Stimulated activated CD4-positive, alpha-beta T cell treated with anti-CD3 and anti-CD28 coated beads, TNF-alpha, amount 100 ng/mL, for 24 hours (primary cell): ENCODE measurements at places on chromosomes 16 and 17.

GRCh38 chr17:61457226-61457983, 5.2 kb downstream of the TBX4 start:
- no peak for DNase-seq

GRCh38 chr17:7479213-7480088, at the start of gene ZBTB4:
ZBTB4 (minus strand) TSS chr17:7479631; CDS start chr17:7466801, 12,830 bp downstream.
- no peak for DNase-seq

- no peak for DNase-seq
Observed at GRCh38 chr16:72066747-72067146, 3.7 kb downstream of the HPR start.

GRCh38 chr16:6846452-6846851, 486.2 kb upstream of the RBFOX1 start:
- no peak for DNase-seq

DNA sequence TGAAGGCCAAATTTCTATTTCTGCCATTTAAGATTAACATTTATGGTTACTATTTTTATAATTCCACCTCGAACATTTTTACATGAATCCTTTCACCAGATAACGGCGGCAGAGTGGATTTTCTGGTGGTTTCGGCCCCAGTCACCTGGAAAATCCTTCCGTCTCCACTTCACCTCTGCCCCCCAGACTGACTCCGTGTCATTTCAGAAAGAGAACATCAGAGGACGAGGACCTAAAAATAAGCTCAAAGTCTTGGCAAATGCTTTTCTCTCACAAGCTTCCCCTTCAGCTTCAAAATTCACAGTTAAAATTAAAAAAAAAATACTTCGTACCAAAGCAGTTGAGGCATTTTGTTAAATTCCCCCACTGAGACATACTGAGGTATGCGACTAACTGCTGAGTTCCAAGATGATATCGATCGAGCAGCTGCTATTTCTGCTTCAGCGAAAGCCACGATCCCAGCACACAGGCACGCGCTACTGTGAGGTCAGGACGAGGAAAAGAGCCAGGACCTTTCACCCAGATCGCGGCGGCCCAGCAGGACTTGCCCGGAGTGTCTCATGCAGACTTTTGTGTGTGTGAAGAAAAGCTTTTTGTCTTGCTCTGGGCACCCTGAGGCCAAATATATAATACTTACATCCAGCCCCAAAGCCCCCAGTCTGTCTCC, 36.8 kb downstream of the ASPA start:
- DNase-seq = no peak

- DNase-seq = no peak
Observed at GRCh38 chr16:17379121-17379571, 91.6 kb downstream of the XYLT1 start.

DNA sequence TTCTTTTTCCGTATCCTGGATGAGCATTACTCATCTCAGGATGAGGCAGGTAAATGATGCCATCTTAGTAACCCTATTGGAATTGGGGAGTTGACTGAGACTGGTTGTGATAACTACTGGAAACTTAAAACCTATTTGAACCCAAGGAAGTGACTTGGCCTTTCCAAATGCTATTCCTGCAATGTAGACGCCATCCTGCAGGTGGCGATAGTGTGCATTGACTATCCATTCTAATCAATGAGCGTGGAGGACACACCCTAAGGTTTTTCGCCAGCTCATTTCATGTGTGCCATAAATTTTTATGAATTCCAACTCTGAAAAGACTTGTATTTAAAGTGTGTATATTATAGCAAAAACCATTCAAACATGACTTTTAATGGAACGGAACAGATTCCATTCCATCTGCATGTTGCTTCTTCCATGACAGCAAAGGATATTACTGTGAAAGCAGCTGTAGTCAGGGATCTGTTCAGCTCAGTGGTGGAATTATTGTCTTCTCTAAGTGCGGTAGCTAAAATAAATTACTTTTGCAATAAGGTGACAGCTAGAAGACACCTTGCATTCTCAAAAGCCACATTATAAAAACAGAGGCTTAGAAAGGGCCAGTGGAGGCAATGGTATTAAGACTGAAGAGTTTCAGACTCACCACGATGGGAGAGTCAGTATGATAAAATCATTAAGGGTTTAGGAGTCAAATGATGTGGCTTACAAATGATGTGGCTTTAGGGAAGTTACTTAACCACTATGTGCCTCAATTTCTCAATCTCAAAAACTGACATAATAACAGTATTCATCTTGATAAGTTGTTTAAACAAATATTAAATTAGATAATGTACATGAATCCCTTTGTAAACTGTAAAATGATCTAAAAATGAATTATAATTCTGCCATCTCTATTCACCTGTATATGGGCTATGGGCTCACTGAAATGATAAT, 55.5 kb downstream of the SYT17 start:
- DNase-seq = no peak

DNA sequence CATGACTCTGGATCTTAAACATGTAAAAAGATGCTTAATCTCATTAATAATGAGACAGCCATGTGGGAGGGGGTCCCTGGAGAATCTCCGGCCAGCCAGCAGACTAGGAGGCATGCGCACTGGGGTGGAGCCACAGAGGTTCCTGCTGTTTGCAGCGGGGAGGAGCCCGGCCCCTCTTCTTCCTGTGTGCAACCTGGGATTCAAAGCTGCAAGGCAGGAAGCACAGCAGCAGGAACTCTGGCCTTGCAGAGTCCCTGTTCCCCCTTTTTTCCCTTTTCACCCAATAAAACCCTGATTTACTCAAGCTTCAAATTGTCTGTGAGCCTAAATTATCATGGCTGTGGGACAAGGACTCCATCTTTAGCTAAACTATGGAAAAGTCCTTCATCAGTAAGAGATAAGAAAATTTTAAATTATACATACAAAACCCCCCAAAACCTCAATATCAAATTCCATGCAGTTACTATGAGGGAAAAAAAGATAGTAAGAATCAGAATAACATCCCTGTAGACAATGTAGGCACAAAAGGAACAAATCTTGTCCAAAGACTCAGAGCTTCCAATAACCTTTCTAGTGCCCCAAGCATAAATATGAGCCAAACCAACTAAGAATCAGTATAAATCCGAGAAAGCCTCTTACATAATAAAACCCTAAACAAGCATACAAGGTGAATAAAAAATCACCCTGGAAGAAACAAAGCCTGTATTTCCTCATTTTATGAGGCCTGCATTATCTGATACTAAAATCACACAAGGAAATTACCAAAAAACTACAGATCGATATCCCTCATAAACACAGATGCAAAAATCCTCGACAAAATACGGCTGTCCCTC, 12.1 kb downstream of the CFDP1 start:
- DNase-seq = no peak

GRCh38 chr17:7315570-7316235, 543 bp upstream of the GPS2 start:
- DNase-seq = no peak

DNA sequence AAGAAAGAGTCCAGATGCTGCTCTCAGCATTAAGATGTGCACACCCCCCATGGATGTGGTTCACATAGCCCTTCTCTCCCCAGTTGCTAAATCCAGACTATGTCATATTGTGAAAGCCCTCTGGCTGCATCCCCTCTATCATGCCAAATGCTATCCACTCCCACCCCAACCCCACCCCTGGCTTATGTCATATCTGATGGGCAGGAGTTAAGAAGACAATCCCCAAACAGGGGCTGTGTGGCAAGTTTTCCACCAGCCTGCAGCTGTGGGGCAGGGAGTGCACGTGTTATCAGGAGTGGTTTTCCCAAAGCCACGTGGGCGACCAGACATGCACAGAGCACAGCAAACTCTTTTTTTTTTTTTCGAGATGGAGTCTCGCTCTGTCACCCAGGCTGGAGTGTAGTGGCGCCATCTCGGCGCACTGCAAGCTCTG, 10.0 kb downstream of the FAM117A start:
- DNase-seq = no peak

DNA sequence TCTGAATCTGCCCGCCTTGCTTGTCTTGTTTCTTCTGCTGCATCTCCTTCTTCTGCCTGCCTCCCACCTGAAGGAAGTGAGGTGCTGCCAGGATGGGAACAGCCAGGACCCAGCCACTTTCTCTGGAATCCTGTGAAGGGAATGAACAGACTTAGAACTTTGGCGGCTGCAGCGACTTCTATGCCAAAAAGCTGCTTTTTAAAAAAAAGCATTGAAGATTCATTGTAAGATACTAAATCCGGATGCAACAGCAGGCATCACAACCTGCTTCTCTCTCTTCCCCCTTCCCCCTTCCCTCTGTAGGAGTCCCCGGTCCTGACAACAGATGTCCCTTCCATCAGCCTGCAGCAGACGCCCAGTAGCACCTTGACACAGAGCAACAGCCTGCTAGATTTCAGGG, 176.3 kb downstream of the HS3ST4 start:
- no peak for DNase-seq

- no peak for DNase-seq
Observed at GRCh38 chr16:73204359-73205152, 156.6 kb upstream of the ZFHX3 start.

DNA sequence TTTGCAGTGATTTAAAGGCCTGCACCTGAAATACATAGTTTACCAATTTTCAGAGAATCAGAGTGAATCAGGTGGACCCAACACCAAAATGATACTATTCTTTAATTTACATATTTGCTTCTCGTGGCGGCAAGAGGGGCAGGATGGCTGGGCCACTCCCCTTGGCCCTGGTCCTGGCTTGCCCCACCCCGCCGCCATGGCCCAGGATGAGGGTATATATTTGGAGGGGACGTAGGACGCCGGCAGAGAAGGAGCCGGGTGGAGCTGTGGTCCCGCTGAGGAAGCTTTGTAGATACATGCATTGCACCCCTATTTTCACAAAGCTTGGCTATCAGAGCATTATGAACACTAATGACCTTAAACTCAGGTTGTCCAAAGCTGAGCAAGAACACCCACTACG, 43.5 kb downstream of the EFCAB13 start:
- no peak for DNase-seq

DNA sequence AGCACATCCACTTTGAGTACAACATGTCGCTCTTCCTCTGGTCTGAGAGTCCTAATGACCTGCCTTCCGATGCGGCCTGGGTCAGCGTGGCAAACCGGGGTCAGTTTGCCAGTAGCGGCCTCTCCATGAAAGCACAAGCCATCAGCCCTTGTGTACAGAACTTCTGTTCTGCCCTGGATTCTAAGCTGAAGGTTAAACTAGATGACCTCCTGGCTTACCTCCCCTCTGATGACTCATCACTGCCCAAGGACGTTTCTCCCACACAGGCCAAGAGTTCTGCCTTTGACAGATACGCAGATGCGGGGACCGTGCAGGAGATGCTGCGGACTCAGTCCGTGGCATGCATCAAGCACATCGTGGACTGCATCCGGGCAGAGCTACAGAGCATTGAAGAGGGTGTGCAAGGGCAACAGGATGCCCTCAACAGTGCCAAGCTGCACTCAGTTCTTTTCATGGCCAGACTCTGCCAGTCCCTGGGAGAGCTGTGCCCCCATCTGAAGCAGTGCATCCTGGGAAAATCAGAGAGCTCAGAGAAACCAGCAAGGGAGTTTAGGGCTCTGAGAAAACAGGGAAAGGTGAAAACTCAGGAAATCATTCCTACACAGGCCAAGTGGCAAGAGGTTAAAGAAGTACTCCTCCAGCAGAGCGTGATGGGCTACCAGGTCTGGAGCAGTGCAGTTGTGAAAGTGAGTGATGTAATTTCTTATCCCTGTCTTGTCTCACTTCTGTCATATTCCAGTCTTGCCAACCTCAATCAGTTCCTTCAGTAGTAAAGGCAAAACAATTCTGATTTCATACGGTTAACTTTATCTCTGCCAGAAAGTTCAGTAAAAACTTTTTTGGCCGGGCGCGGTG, 8.6 kb downstream of the COG1 start:
- DNase-seq = no peak

- no peak for DNase-seq
Observed at GRCh38 chr17:16446338-16446983, 31.1 kb downstream of the TRPV2 start.

DNA sequence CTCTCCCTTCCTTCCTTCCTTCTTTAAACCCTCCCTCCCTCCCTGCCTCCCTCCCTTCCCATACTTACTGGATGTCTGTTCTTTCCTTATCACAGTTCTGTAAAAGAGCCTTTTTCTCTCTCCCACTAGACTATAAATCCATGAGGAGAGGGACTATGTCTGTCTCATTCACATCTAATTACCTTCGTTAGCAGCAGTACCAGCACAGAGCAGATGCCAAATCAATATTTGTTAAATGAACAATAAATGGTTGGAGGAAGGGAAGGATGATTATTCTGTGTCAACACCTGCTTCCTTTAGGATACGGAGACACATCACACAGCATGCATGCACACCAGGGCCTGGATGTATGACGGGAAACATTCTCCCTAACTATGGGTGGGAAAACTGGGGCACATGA, 94.2 kb downstream of the DNAH3 start:
- DNase-seq = no peak

- no peak for DNase-seq
Observed at GRCh38 chr17:21373696-21374440, 2.3 kb upstream of the KCNJ12 start.

GRCh38 chr17:2892305-2892971, 96.2 kb downstream of the RAP1GAP2 start:
- no peak for DNase-seq

GRCh38 chr17:68200689-68201417, 47.0 kb upstream of the AMZ2 start:
- DNase-seq = no peak

GRCh38 chr17:19495828-19496528, 37.7 kb upstream of the SLC47A1 start:
- no peak for DNase-seq

DNA sequence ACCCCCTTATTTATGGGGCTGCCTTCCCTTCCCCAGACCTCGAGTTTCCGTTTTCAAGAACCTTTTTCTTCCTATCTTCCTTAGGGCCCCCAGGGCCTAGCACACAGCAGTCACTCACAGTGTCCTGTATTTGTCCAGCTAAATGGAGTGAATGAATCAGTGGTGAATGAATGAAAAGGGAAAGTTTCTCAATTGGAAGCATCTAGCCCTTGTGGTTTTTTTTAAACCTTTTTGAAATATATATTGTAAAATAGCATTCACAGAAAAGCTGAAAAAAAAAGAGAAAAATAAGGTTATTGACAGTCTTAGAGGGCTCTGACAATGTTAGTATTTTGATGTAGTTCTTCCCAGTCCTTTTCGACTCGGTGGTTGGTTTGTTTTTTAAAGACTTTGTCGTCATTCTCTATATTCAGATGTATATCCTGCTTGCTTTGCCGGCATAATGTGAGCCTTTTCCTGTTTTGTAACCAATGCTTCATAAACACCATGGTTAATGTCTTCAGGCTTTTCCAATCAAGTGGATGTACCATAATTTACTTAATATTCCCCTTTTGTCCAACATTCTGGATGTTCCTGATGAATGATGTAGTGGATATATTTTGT, 45.3 kb downstream of the RAI1 start:
- no peak for DNase-seq

- DNase-seq = no peak
Observed at GRCh38 chr17:79666111-79666510, 55.3 kb upstream of the RBFOX3 start.

GRCh38 chr17:50828508-50829170, 6.7 kb upstream of the WFIKKN2 start:
- DNase-seq = no peak
